ENCODE measurements at places on chromosomes 4 and X.
A peak's percentile ranks its signal among the peaks of the same experiment; 100 is the strongest.

DNA sequence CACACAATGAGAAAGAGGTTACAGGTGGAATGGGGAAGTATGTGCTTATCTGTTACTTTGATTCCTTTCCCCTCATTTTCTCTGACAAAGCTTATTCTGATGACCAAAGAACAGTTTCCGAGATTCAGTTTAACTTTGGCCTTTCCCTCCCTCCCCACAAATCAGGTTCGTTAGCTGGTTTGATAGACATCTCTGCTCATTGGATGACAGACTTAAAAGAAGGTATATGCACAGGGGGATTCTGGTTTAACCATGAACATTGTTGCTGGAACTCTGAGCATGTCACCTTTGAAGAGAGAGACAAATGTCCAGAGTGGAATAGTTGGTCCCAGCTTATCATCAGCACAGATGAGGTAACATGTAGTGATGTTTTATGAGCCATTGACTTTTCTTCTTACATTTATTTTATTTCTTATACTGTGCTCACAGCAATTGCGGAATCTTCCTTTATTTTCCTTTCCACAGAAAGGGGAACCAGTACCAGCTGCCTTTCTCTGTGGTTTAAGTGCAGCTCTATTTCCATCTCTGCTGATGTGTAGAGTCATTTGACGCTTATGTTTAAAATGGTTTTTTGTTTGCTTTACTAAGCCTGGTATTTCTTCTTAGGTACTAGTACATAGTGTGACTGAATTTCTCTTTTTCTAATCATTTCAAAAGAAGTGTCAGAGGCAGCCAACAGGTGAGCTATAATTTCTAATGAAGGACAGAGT is 125.0 kb downstream of the AKAP4 start:
- no peak for DNase-seq

DNA sequence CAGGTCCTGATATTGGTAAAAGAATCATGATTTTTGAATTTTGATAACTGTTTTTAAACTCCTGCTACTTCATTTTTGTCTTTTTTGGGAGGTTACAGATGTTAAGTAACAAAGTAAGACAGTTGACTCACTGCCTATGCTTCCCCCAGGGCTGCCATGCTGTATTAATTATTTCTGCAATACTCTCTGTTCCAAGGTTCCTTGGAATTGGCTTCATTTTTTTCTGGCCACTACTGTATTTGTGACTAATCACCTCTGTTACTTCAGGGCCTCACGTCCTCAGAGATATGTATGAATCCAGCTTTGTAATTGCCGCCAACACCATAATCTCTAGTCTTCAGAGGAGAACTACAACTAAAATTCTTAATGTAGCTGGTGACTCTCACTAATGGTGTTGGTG is 1729.3 kb downstream of the C4orf33 start:
- DNase-seq, result no peak

DNA sequence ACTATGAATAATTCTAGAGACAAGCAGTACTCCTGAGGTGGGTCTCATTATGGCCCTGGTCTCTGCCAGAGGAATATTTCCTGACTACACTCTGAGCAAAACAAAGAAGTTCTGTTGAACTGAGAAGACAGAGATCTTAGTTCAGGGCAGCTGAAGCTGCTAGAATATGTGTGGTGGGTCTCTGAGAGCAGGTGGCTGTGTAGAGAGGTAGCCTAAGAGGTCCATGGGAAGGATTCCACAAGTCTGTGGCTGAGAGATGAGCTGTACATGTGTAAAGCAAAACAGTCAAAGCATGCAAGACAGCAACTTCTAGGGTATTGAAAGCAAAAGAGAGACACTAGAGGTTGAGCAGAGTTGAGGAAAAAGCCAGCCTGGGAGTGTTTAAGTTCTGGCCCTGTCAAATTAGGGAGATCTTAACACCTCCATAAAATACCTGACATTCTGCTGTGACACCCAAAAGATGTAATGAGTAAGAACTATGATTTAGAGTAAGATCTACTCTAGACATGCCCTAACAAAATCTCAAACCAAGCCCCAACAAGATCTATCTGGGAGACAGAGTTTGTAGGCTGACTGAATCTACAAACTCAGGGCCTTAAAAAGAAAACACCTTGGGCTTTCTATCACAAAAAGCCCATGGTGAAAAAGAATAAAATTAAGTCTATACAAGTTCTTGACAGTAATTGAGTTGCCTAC is 274.4 kb downstream of the BANK1 start:
- DNase-seq, result no peak

- peak; percentile 4 for DNase-seq
Observed at GRCh38 chrX:54495814-54496516, at the start of gene FGD1. Gene FGD1, minus strand, starts transcription at chrX:54496234. Its CDS starts 802 bp downstream, at chrX:54495432.

DNA sequence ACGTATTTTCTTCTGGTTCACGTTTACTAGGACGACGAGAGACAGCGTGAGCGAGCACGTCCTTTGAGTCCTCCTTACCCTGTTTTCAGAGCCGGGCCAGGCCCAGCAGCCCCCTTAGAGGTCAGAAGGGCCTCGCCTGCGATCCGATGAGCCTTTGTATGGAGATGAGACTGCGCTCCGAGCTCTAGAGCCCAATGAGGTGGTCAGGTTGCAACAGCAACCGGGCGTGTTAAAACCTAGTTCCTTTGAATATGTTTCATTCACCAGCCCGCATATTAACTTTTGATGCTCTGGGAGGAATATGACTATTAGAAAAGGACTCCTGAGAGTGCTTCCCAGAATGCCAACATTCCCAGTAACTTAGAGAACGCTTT is 55.6 kb upstream of the TADA2B start:
- DNase-seq, result no peak

DNA sequence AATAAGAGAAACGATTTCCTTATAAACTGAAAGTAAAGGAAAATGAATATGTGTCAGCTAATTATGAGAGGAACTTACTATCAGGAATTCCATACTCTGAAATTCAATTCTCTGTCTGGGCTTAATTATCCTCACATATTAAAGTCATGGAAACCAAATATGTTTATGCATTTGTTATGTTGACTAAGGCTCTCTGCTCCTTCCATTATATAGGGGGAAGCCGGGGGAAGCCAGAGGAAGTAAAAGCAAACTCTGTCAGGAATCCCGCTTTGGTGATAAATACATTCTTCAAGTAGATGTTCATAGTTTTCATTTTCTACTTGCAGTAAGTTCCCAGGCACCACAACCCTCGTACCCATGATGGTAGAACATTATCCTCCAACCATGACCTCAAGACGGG is 142.8 kb upstream of the VCX2 start:
- DNase-seq, result no peak

DNA sequence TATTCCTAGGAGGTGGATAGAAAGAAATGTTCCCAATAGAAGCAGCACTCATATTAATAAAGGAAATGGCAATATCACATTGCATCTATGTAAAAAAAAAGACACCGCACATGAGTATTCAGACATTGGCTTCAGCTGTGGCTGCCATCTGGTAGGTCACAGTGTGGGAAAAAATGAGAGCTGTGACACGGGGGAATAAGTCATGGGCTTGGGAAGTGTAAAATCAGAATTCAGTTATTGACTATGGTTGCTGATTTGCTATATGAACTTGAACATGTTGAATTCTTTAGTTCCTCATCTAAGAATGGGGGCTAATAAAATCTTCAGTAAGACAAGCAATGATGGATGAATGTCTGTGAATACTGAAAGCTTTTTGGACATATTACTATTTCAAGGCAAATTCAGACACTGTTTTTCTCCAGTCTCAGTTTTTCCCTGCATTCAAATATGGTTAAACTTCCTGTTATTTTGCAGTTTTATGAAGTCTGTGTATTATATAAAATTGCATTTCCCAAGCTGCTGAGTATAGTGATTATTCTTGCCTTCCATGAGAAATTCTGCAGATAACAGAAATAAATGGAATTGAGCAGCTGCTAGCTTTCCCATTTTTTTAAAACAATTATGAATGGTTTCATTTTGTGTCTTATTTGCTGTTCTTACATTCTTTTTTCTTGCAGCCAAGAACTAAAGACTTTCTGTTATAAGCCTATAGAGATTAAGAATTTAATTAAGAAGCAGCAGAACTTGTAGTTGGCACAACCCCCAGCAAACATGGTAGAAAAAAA is 221.0 kb downstream of the ANKRD50 start:
- no peak for DNase-seq

DNA sequence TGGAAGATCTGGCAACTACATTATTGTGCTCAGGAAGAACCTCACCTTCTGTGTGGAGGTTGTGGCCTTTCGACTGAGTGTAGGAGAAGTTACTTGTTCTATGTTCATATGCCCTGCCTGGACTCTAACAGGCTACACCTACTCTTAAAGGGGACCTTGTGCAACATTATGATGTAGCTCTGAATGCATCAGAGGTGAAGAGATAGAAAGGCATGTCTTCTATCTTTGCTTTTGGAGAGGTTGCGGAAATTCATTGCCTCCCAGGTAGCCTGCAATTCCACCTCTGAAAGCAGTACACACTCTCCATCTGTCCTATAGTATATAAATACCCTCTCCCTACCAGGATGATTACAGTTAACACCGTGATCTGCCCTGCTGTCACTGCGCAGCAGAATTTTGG is 7.1 kb upstream of the SLAIN2 start:
- no peak for DNase-seq

DNA sequence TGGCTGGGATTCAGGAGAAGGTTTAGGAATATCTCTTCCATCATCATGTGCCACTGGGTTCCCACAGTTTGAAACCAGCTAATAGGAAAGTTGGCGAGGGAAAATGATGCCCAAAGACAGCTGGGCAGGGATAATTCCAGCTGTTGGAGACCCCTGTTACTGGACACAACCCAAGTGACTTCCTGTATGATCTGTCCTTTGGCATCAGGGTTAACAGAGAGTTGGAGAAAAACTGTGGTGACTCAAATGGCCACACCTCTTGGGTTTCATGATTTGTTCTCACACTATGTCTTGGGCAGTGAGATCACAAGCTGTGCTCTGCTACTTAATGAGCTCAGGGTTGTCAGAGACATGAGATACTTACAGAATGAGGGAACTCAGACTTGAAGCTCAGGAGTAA is 3.8 kb downstream of the FGF16 start:
- no peak for DNase-seq
